Pancreas (tissue), 10 donors: ENCODE measurements at places on chromosomes 1 and 21. TPM values are rescaled to one million over a fixed set of nuclear protein-coding genes. Genes with fewer than 3 reads are reported as not detected.

Gene CFHR2
- total RNA-seq = not detected

Gene S100A3
- total RNA-seq = 0.66 TPM

Gene LYPLAL1
- total RNA-seq = 21.6 TPM

Gene MMP23B
- total RNA-seq = 6.9 TPM

Gene ZNF691
- 4.5 TPM for total RNA-seq

Gene ADSS2
- total RNA-seq = 14.2 TPM

Gene UBE2J2
- total RNA-seq = 22.6 TPM
